ENCODE measurements at places on chromosomes 13 and 19.

GRCh38 chr13:33016414-33017322 lies at the start of gene KL:
TSS of gene KL (plus strand) at chr13:33016423. CDS start at chr13:33016441, 18 bp downstream.
- no peak for DNase-seq

- no peak for DNase-seq
Measured at GRCh38 chr13:57992416-57992815, 360.9 kb downstream of the PCDH17 start.

DNA sequence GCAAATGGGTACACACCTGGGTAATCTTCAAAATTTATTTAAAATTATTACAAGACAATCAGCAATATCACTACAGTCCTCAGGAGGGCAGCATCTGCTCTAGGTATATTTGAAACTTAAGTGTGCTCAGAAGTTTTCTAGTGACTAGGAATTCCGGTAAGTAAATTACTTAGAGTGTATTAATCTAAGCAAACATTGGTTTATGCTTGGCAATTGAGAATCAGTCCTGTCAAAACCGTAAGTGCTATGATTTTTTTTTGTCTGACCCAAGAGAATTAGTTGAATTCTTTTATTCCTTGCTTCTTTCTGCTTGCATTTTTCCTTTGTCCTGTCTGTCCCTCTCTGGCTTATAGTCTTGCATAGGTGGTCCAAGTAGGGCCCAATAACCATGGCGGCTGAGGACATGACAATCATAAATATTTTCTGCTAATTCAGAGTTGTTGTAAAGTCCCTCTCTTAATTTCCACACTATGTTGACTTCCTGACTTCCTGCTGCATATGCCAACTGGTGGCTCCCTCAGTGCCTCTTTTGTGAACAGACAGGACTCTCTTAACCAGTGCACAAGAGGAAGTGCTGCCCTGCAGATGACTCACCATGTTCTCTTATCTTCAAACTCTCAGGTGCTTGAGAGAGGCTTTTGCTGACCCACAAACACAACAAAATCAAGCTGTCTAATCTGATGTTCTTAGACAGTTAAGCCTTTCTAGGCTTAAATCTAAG lies 82.2 kb downstream of the SLAIN1 start:
- DNase-seq = peak; percentile 90

GRCh38 chr19:10839114-10840050 lies 3.4 kb upstream of the TMED1 start:
- DNase-seq = no peak

GRCh38 chr19:15450528-15450890 lies 753 bp upstream of the WIZ start:
- no peak for DNase-seq

- no peak for DNase-seq
Measured at GRCh38 chr19:10911579-10912363, 16.7 kb downstream of the YIPF2 start.

DNA sequence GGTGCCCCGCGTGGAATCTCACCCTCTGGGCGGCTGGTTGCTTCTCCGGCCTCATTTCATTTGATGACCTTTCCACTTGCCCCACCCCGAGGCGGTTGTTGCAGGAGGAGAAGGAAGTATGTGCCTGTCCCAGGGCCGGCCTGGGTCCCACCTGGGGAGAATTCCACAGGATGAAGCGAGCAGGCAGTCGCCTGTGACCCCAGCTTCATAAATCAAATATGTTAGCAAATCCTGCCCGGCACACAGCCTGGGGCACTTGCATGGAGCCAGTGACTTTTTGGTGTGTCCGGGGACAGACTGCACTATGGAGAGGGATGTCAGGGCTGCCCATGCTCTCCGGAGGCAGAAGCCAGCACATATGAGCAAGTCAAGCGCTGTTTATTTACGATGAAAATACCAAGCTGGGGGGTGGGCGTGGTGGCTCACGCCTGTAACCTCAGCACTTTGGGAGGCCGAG lies 19.7 kb upstream of the ZBTB7A start:
- no peak for DNase-seq

GRCh38 chr13:33290421-33290965 lies 4.9 kb upstream of the STARD13 start:
- no peak for DNase-seq

- peak; percentile 94 for DNase-seq
Measured at GRCh38 chr19:53977429-53977990, 13.9 kb upstream of the CACNG6 start.

DNA sequence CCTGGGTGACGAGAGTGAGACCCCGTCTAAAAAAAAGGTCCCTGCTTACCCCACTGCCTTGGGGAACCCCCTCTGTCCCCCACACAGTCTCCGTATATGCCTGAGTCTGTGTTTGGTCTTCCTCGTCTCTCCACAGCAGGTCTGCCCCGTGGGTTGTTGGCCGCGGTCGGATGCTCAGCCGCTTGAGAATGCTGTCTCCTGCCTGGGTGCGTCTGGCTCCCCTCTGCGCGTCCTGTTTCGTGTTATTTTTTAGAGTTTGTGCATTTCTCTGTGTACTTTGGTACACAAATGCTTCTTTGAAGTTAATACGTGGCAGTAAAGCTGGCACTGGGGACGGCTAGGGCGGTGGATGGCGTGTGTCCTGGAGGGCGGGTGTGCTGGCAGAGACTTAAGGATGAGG lies 34.9 kb downstream of the KDM4B start:
- no peak for DNase-seq

DNA sequence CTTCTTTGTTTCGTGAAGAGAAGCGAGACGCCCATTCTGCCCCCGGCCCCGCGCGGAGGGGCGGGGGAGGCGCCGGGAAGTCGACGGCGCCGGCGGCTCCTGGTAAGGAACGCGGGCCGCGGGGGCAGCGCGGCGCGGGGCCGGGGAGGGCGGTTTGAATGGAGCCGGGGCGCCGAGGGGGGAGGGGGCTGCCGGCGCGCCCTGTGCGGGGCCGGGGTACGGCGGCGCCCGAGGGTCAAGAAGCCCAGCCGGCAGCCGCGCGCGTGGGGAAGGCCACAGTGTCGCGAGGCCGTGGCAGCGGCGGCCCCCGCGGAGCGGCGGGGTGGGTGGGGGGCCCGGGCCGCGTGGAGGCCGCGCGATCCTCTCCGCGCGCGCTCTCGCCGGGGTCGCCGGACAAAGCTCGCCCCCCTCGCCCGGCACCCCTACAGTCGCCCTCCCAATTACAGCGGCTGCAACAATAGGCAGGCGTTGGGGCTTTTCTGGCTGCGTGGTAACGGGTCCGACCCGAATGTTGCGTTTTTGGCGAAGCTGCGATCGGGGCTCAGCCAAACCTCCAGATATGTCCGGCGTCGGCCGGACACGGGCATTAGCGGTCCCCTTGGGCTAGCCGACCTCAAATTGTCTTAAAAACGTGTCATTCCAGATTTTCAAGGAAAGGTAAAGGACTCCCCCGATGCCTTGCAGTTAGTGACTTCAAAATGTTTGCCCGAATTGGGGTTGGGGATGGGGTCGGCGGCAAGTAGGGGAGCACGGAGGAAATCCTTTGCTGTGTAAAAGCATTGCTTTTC lies 437 bp downstream of the SMARCA4 start:
- DNase-seq = peak; percentile 30

- DNase-seq = no peak
Measured at GRCh38 chr19:38262585-38263268, 1.6 kb upstream of the SPINT2 start.

- no peak for DNase-seq
Measured at GRCh38 chr19:29383696-29384095, 142.1 kb upstream of the VSTM2B start.

DNA sequence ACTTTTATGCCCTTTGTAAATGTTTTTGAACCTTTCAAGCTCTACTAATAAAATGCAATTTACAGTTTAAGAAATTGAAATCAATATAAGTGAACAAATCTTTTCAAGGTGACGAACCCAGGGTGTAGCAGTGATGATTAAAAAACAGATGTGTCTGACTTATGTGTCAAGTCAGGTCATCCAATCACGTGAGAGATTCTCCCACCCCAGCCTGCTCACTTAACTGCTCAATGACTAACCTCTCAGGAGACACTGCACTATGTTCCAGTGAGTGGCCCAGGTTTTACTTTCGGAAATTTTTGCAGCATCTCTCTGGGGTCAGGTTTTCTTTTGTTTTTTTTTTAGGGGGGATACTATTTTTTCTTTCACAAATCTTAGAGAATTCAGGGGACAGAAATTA lies 60.7 kb downstream of the ZNF429 start:
- no peak for DNase-seq

DNA sequence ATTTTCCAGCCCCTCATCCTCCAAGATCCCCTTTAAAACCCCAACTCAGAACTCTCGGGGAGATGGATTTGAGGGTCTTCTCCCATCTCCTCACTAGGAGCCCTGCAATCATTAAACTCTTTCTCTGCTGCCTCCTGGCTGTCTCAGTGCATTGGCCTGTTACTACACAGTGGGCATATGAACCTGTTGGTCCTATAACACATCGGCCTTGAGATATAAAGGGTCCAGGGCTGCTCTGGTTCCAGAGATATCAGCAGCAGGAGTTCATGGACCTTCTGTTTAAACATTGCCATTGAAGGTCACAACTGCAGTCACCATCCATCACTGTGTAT lies 3.8 kb upstream of the METTL21C start:
- no peak for DNase-seq

DNA sequence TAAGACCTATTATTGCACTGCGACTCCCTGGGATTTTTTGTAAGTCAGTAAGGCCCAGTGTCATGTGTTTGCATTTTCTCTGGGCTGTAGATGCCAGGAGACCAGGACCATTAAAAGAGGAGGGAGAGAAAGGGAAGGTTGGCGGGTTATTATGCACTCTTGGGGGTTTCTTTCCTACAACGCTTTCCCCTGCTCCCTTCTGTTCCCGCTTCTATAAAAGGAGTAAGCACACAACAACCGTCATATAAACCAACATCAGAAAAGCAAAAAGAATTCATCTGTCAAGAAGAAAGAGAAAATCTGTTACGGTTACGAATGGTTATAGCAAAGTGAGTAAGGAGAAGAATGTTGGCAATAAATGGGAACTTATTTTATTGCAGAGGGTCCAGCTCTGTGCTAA lies 541.8 kb downstream of the IRS2 start:
- DNase-seq = no peak

- DNase-seq = no peak
Measured at GRCh38 chr13:110206185-110206584, 100.8 kb downstream of the COL4A1 start.

- DNase-seq = peak; percentile 97
Measured at GRCh38 chr19:10780368-10780767, 55.6 kb downstream of the TMED1 start.

DNA sequence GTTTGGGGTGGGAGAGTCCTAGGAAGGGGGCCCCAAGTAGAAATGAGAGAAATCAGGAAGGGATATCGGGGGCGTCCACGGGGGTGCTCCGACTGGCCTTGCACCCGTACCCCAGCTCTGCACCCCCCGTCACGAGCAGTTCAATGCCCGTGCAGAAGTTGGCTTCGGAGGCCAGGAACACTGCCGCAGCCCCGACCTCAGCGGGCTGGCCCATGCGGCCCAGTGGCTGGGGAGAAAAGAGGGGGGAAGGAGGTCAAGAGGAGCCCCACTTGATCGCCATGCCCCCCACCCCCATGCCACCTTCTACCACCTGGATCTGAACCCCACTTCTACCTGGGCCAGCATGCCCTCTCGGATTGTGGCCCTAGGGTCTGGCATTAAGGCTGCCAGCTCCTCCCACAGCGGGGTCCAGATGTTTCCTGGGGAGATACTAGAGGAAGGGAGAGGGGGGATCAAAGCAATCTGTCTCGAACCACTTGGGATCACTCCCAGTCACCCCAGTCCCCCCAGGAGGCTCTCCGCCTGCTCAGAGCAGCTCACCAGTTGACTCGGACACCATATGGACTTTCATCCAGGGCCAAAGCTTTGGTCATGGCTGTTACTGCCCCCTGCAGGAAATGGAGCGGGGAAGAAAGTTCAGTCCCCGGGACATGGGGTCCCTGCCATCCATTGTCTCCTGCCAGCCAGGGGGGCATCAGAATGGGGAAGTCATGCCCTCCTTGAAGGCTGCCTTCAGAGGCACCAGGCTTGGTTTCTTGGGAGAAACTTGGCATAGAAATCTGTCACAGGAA lies 2.5 kb upstream of the BCAT2 start:
- DNase-seq = no peak

DNA sequence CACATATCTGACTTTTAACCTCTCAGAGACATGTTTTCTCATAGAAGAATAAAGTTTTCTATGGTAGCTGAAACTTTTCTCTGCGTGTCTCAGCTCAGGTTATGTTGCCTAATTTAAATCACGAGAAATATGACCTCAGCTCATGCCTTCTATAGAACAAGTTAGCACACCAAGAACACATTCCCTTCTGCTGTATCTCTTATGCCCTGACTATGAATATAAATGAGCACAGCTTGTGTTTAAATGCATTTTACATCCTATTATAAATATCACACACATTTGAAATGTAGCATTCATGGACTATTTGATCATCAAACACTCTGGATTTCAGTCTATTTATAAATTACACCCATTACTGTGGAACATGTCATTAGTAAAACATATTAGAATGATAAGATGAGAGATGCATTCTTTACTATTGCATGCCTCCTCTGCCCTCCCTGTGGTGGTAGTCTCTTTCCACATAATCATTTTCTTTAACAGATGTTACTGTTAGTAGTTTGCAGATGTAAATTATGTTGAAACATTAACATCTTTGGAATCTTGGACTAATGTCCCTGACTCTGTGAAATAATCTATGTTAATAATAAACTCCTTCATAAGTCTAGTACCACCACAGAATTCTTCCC lies 2044.9 kb upstream of the PCDH20 start:
- no peak for DNase-seq

DNA sequence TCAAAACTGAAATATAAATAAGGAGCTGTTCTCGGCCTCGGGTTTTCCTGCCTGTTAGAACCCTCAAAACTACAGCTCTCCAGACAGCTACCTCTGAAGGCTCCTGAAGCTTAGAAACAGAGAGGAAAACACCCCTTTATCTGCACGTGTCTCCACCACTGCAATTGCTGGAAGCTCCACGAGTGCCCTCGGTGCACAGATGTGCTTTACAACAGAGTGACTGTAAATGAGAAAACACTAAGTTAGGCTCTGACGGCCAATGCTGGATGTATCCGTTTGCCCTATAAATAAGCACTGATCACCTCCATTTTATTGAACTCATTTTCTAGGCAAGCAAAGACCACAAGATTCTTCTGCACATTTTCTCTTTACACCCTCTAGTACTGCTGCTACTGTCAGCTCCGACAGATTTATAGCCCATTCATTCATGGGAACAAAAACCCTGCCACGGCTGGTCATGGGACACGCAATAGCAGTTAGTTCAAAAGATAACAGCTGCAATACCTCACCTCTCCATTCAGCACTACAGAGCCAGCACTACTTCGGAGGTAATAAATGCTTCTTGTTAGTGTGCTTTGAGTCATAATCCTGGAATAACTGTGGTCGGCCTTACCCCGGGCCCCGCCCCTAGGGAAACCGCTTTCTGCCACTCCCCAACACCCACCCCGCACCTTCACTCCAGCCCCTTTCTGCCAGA lies 241.1 kb upstream of the ZNF507 start:
- no peak for DNase-seq
